ENCODE measurements at places on chromosomes 4 and X.

DNA sequence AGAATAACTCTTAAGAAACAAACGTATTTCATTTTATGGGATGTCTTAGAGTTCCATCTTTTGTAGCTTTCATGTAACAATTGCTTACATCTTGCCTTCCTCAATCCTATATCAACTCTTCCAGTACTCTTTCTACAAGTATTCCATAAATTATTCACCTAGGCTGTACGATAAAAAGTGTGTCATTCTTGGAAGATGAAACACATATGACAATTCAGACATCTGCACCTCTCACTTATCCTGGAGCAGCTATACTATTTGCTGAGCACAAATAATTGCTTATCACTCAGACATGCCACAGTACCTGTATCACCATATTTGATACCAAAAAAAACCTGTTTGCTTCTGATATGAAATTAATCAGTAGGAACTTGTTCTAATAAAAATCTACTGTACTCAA is 1.0 kb downstream of the POF1B start:
- DNase-seq, result no peak

DNA sequence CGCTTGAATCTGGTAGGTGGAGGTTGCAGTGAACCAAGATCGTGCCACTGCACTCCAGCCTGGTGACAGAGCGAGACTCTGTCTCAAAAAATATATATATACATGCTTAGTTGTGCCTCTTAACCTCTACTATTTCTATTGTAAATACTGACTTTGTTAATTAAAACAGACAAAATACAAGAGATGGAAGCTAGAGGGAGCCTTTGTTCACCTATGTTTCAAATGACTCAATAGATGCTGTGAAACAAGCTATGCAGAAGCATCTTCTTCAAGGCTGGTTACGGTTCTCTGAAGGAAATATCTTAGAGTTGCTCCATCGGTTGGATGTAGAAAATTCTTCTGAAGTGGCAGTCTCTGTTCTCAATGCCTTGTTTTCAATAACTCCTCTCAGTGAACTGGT is 6.2 kb downstream of the NCAPG start:
- no peak for DNase-seq

DNA sequence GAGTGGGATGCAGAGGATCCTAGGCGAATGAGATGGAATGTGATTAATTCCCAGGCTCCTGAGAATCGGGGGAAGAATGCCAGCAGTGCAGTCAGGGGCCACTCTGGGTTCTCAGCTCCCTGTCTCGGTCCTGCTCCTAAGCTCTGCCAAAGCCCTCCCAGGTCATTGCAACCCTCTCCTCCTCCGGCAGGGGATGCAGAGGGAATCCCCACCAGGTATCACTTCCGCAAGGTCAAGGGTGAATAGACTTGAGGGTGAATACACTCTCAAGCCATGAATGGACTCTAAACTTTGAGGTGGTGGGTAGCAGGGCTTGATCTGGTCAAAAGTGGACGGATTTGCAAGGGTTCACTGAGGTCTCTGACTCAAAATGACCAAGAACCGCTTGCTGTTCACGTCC is 139.3 kb upstream of the MXRA5 start:
- no peak for DNase-seq

GRCh38 chr4:85792376-85793232 is 317.7 kb downstream of the ARHGAP24 start:
- no peak for DNase-seq

DNA sequence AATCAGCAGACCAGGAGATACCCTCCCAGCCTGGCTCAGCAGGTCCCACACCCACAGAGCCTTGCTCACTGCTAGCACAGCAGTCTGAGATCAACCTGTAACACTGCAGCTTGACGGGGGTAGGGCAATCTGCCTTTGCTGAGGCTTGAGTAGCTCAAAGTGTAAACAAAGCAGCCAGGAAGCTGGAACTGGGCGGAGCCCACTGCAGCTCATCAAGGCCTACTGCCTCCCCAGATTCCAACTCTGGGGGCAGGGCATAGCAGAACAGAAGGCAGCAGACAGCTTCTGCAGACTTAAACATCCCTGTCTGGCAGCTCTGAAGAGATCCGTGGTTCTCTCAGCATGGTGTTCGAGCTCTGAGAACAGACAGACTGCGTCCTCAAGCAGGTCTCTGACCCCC is 15.1 kb upstream of the GABRA2 start:
- no peak for DNase-seq

GRCh38 chrX:132058975-132059374 is 35.9 kb downstream of the STK26 start:
- no peak for DNase-seq

- DNase-seq, result no peak
Observed at GRCh38 chrX:21996872-21997455, 35.2 kb upstream of the PHEX start.

- no peak for DNase-seq
Observed at GRCh38 chr4:110878413-110878812, 255.5 kb upstream of the PITX2 start.

DNA sequence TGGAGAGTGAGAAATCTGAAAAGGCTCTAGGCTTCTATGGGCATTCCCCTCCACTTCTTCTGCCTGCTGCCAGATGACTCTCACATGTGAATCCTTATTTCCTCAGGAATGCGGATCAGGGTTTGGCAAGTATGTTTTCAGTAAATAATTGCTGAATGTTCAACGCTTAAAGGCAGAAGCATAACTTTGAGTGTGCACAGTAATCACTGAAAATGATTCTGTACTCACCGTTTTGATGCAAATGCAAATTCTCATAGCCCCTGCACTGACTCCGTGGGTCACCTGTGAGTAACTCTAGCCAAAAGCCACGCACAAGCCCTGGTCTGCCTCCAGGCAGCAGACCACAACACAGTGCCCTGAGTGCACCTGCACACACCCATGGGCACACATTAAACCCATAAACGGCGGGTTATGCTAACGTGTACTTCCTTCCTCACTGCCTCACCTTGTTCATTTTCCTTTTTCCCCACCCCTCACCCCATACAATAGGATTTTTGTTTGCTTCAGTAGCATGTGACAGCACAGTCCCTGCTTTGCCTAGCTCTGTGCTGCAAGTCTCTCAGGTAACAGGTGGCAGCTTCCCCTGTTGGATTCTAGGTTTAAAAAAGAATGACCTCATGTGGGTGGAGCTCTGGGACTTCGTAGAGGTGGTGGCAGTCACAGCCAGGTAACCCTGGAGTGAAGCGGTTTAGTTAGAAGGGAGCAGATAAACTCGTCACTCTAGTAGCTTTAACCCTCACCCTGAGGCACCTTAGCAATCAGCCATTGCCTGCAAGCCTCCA is at the start of gene ARHGEF38:
ARHGEF38 (plus strand) TSS at position 656 of the 782 bp plus-strand sequence. CDS start 146 bp downstream, outside the sequence.
- DNase-seq, result no peak

- peak; percentile 19 for DNase-seq
Observed at GRCh38 chr4:153465615-153466080, 512 bp upstream of the TMEM131L start.

DNA sequence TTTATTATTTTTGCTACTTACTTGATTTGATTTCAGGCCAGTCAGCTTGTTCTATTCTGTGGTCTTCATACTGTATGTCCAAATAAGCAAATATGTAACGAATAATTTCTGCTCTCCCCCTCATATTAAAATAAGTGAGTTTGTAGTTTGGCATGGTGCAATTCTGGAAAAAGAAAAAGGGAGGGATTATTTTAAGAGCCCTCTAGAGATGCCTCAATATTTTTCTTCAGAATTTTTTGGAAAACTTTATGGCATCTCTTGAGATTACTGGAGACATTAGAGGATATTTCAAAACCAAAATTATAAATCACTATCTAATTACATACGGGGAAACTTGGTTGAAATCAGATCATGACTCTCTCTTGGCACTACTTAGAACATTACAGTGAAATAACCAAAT is 8.2 kb downstream of the HPGDS start:
- no peak for DNase-seq

GRCh38 chr4:47032405-47033106 is 1.2 kb downstream of the GABRB1 start:
- peak; percentile 4 for DNase-seq

GRCh38 chr4:66647926-66648325 is 897.4 kb downstream of the CENPC start:
- DNase-seq, result no peak

DNA sequence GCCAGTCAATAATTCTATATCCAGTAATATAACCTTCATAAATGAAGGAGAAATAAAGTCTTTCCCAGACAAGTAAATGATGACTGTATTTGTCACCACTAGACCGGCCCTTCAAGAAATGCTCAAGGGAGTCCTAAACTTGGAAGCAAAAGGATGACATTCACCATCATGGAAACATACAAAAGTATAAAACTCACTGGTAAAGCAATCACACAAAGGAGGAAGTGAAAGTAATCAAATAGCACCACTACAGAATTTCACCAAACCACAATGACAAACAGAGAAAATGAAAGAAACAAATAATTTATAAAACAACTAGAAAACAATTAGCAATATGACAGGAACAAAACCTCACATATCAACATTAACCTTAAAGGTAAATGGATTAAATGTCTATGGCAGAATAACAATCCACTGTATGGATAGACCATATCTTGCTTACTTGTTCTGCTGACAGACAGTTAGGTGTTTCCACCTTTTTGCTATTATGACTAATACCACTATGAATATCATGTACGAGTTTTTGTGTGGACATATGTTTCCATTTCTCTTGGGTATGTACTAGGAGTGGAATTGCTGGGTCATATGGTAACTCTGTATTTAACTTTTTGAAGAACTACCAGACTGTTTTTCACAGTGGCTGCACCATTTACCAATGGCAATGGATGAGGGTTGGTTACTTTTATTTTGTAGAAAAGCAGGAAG is 44.9 kb downstream of the NAT8L start:
- DNase-seq, result no peak

DNA sequence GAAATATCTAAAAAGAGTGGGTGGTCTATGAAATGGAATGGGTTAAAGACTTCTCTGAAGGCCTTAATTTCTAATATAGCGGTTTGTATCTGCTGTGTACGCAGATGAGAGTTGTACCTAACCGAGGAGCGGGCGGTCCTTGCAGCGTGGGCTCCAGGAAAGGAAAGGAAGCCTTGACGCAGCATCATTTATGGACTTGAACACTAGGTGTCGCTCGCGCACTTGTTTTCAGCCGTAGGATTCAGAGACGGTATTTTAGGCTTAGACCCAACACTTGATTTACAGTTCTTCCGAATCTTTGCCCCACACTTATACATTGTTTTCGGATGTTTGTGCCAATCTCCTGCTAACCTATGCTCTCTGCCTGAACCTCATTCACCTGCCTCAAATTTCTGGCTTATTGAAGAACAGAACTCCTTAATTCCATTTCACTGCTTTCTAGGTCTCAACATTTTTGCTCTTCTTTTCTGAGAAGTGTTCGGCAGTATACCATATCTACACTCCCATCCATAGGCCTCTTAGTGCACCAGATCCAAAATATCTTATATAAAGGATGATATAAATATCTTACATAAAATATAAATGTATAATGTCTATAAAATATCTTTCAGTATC is 48.9 kb upstream of the AADAT start:
- peak; percentile 66 for DNase-seq

DNA sequence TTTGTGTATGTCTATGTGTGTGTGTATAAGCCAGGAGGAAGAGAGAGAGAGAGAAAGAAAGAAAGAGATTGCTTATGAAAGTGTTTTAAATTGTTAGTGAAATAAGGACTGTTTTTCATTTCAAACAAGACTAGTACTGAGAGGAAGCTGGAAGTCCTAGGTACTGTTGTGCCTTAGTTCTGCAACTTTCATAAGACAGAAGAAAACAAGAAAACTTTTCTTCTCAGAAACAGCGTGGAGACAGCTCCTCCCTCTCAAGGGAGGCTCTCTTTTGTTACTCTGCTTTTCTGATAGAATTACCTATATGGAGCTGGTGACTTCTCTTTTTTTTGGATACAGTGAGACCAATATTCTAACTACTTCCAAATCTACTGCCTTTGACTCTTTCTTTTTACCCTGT is 62.5 kb downstream of the BANK1 start:
- no peak for DNase-seq

GRCh38 chrX:50456712-50457484 is 13.7 kb downstream of the DGKK start:
- DNase-seq, result no peak

DNA sequence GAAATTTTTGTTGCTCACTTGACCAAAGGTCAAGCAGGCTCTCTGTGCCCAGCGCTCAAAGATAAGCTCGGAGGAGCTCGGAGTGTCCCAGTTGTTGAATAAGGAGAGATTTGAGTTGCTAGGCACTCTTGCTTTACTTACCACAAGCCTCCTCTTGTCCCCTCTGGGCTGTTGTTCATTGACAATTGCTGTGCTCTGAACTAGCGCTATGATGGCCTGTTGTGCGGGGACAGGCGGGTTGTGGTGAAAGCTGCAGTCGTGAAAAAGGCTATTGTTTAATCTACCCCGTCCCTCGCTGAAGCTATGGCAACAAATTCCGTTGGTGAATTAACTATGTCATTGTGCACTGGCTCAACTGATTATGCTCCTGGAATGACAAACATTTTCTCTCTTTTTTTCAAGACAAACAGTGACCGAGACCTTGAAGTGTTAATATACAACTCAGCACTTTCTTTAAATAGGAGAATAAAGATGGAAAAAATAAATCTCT is 21.0 kb upstream of the POLA1 start:
- no peak for DNase-seq

- DNase-seq, result no peak
Observed at GRCh38 chr4:3225071-3225850, 23.7 kb upstream of the MSANTD1 start.

DNA sequence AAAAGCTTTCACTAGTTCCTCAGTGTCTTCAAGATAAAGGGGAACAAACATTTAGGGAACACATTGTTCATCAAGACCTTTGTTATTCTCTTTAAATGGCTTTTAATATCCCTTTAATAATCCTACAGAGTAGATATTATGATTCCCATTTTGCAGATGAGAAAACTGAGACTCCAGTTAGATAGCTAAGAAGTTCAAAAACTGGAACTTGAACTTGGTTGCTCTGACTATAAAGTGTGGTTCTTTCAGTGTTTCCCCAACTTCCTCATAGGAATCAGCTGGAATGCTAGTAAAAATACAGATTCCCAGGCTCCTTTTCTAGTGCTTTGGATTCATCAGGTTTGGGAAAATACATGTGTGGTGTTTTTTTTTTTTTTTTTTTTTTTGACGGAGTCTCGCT is 37.7 kb downstream of the DLG3 start:
- no peak for DNase-seq

All from activated CD4-positive, alpha-beta T cell treated with anti-CD3 and anti-CD28 coated beads, Interleukin-2, amount 50 U/mL, for 1 hour (primary cell).